ENCODE measurements at places on chromosomes 2 and 18. TPM values are rescaled to one million over a fixed set of nuclear protein-coding genes. Genes with fewer than 3 reads are reported as not detected.

The ROCK2 gene
- 21.0 TPM for total RNA-seq

The RNF144A gene
- total RNA-seq = 20.3 TPM

The ACVR1 gene
- 29.6 TPM for total RNA-seq

The UPP2 gene
- total RNA-seq = not detected

The NEU2 gene
- not detected for total RNA-seq

The AMER3 gene
- total RNA-seq = not detected

The ANO7 gene
- 0.70 TPM for total RNA-seq

The GCG gene
- not detected for total RNA-seq

The SLC16A14 gene
- 0.23 TPM for total RNA-seq

The UGT1A9 gene
- not detected for total RNA-seq

The PHOSPHO2 gene
- total RNA-seq = 0.60 TPM

The GAREM2 gene
- total RNA-seq = 2.8 TPM

The EMILIN1 gene
- total RNA-seq = 242 TPM

The GYPC gene
- total RNA-seq = 267 TPM

The ACKR3 gene
- 15.8 TPM for total RNA-seq

The TBR1 gene
- total RNA-seq = not detected

The ALKAL2 gene
- 0.09 TPM for total RNA-seq

The NBAS gene
- total RNA-seq = 35.1 TPM

The MDH1 gene
- total RNA-seq = 102 TPM

The EIF5B gene
- total RNA-seq = 23.9 TPM

The GEN1 gene
- total RNA-seq = 1.8 TPM

The LYG2 gene
- total RNA-seq = not detected

The LINC00305 gene
- not detected for total RNA-seq

The VAMP5 gene
- total RNA-seq = 33.1 TPM

The LOXHD1 gene
- total RNA-seq = not detected

The RRM2 gene
- total RNA-seq = 8.8 TPM

The CPLX4 gene
- not detected for total RNA-seq

The HOXD11 gene
- not detected for total RNA-seq

The FZD7 gene
- total RNA-seq = 10.3 TPM

The GRB14 gene
- 2.3 TPM for total RNA-seq

The LONRF2 gene
- 1.0 TPM for total RNA-seq

The GALNT14 gene
- 0.09 TPM for total RNA-seq

The FAM124B gene
- total RNA-seq = not detected

The NEMP2 gene
- total RNA-seq = 2.0 TPM

The RGPD4 gene
- not detected for total RNA-seq

The FASTKD2 gene
- 17.2 TPM for total RNA-seq

The PSMD14 gene
- total RNA-seq = 34.0 TPM

The ALPP gene
- total RNA-seq = not detected

The PTGR3 gene
- 16.5 TPM for total RNA-seq

The ALLC gene
- not detected for total RNA-seq

The SGPP2 gene
- total RNA-seq = not detected

The PTPRN gene
- 4.6 TPM for total RNA-seq

The FBXO48 gene
- 0.43 TPM for total RNA-seq

The GPBAR1 gene
- not detected for total RNA-seq
